ENCODE measurements at places on chromosomes 13 and 19.
A peak's percentile ranks its signal among the peaks of the same experiment; 100 is the strongest.

DNA sequence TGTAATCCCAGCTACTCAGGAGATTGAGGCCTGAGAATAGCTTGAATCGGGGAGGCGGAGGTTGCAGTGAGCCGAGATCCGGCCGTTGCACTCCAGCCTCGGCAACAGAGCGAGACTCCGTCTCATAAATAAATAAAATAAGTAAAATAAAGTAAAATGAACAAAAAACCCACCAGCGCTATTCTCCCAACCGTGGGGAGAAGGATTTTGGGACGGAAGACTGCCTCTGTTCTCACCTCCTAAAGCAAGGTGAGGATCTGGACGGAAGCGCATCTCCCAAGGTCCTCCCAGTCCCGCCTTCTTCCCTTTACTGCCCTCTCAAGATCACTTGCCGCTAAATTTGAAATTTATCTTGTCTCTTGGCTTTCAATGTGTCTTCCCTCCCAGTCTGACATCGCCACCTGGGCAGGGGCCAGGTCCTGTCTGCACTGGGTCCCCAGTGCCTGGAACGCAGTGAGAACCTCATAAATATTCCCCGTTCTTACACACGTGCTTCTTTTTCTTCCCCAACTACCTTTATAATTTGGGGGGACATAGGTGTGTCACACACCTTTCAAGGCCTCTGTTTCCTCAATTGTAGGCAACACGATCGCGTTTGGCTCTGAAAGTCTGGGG, 1.2 kb upstream of the DNAJB1 start:
- DNase-seq: no peak

GRCh38 chr13:102548811-102549210, 48.0 kb upstream of the TPP2 start:
- no peak for DNase-seq

DNA sequence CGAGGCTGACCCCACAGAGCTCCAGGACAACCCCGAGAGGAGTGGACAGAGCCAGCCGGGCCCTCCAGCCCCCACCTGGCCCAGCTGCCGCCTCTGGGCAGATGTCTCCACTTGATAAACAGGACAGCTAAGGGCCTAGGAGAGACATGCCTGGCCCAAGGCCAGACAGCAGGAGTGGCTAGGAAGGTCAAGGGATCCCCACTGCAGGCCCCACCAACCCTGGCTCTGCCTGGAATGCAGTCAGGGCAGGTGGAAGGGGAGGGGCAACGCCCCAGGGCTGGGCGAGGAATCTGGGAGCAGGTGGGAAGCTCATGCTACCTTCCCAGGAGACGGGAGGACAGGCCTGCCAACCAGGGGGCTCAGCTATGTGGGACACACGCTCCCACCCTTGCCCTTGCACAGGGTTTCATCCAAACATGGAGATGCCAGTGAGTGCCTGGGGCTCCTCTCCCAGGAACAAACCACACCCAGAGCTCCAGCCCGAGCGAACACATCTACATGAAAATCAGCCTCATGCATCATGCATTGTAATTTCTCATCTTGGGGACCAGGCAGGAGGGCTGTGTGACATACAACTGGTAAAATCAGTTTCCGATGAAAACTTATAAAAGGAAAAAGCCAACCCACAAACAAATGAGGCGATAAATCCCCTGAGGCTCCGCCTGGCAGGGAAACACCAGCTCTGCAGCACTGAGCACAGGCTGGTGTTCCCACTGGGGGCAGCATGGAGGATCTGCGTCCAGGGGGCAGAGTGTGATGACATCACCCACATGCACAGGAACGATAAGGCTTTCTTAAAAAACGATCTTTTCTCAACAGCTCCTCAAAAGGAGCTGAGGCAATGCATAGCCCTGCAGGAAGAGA, 25.0 kb downstream of the SH3GL1 start:
- DNase-seq: peak; percentile 73

GRCh38 chr13:31221057-31221456, 21.3 kb downstream of the B3GLCT start:
- no peak for DNase-seq

- DNase-seq: no peak
Measured at GRCh38 chr19:36244066-36244465, 29.2 kb downstream of the ZNF146 start.

Data from SK-N-SH (cell line).